IPS DF 19.7 (cell line): ENCODE measurements at places on chromosomes 5 and 9.

DNA sequence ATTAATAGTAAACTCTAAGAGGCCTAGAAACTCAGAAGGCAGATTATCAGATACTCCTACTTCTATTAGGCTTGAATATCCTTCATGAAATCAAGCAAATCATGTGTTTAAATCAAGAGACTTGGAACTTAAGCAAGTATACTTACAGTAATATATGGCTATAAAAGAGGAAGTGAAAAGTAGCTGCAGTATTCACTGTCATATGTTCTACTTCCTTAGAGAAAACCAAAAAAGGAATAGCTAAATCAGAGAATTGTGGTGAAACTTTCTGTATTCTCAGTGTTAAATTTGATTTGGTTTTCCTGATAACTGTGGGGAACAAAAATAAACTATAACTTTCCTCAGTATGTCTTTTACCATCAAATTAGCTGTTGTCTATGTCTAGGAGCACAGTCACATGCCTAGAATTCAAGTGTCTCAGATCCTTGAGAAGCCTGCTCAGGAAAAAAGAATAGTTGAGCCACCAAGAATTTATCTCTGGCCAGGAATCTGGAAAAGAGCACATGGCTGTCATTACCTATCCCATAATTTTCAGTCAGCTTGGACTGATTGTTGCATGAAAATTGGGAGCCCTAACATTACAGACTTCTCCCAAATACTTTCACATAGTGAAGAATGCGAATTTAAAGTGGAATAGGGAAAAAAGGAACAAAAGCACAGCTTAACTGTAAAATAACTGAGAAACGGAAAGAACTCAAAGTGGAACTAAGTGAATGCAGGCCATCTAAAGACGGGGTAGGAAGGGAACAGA, 1.7 kb downstream of the FKBP15 start:
- DNase-seq = no peak

GRCh38 chr5:36346896-36347690, 45.4 kb upstream of the RANBP3L start:
- DNase-seq = no peak

- DNase-seq = no peak
Observed at GRCh38 chr5:175381130-175381529, 62.9 kb downstream of the DRD1 start.

- no peak for DNase-seq
Observed at GRCh38 chr5:18032744-18033143, 398.5 kb downstream of the TAF11L14 start.

- DNase-seq = no peak
Observed at GRCh38 chr5:157431544-157432200, 28.3 kb upstream of the NIPAL4 start.

GRCh38 chr5:66596636-66597182, 516 bp downstream of the MAST4 start:
- DNase-seq = no peak

DNA sequence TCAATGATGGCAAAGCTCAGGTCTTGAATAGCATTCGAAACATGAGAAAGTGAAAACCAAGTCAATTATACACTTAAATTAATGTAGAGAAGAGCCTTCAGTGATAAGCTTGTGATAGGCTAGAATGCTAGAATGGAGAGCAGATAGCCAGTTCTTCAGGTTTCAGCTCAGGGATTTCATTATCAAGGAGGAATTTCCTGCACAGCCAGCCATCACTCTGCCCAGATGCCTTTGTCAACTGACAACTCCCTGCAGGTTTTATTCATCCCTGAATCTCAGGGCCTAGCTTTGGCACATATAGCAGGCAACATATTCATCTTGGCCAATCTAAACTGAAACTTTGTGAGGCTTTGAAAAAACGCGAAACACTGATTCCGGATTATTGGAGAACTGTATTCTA, 199.3 kb upstream of the CDH6 start:
- DNase-seq = no peak

GRCh38 chr9:36749461-36749860, 176.8 kb downstream of the MELK start:
- DNase-seq = no peak

GRCh38 chr5:143061161-143061945, 291.2 kb downstream of the ARHGAP26 start:
- DNase-seq = no peak

DNA sequence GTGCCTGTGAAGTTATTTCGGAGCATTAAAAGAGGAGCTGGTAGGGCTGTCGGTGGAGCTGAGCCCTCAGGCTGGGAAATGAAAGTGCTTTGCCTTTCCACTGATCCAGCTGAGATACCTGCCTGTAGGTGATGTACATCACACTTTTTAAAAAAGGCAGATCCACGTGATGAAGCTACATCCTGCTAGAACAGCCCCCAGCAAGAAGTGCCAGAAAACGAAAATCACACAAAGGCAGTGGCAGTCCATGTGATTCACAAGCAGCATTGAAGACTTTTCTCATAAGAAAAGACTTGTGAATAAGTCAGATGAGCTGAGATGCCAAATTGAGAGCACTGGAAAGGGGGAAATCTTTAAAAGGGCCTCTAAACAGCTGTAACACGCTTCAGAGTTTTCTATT, 765.1 kb downstream of the PTPRD start:
- no peak for DNase-seq

- DNase-seq = no peak
Observed at GRCh38 chr5:72243706-72244105, 76.3 kb downstream of the MRPS27 start.

DNA sequence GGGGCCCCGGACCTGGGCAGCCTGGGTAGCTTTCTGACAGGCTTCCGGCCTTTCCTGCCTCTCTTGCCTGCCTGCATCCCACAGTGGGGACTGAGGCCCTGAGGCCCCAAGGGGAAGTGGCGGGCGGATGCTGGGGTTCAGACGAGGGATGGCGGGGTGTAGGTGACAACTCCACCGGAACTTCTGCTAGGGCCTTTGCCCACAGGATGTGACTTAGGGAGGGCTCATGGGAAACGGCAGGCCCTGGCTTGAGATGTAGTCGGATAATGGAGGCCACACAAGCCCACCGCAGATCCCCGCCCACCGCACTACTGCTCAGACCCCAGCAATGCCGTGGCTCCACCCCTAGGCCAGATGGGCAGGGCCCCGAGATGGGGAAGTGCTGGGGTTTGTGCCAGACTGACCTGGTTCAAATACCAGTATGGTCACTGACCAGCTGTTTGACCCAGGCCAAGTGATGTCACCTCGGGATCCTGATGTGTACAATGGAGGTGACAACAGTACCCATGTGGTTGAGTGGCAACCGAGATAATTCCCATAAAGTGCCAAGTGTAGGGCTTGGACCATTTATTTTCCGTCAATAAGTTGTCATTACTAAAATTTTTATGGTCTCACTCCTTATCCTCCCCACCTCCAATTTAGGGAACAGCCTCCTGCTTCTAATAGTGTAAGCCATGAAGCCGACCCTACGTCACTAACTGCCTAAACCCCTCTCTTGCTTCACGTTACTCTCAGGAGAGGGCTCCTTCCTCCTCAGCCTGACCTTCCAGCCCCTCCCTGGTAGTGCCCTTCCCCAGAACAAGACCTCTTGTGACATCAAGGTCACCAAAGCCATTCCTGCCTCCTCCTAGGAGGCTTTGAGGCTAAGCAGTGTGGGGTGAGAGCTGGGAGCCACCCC, 2.5 kb upstream of the CDK9 start:
- no peak for DNase-seq

DNA sequence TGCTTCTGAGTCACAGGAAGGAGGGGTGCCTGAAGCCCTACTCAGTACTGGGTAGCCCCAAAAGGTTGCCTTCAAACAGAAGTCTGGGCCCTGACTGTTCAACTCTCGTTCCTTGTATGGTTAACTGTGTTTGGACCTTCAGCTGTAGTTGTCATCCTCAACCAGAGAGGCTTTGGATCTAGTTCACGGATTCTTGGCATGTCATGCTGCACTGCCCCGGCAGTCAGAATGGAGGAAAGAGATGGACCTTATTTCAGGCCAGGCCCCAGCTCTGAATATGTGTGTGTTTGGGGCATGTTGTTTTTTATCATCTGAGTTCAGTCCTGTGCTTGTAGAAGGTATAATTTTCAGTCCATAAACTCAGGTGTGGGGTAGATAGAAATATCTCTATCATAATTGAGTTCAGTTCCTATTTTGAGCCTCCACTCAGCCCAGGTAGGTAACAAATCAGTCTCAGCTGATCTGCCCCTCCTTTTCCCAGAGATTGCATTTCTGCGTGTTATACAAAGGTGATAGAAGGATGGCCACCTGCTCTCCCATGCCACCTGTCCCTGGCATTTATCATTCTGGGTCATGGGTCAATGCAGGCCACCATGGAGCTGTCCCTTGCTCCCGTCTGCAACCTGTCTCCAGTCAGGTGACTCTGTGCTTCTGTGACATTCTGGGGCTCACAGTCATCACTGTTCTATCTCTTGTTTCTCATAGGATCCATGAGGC, 127.5 kb upstream of the CPEB4 start:
- DNase-seq = no peak

DNA sequence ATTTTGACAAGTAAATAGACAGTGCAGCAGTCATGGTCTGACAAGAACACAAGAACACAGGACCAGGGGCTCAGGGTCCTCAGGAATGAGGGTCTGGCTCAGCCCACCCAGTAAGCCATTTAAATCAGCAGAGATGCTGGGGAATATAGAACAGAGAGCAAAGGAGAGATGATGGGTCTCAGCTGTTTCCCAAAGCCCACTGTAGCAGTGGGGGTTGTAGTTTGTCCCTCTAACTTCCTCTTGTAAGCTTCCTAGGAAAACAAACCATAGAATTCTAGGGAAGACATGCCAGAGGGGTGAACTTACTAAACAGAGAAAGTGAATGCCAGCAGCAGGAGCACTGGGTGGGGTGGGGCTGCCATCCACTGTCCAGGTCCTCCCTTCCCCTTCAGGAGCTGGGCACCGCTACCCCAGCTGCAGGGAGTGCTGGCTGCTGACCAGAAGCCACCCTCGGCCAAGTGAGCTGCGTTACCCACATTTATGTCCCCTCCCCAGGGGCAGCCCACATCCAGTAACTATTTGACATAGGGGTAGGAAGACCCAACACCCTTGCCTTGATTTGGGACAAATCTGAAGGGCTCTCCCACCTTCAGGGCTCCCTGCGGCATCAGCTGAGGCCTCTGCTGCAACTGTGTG, 41.6 kb downstream of the GABBR2 start:
- DNase-seq = no peak

- DNase-seq = no peak
Observed at GRCh38 chr5:1185629-1186350, 15.6 kb upstream of the SLC6A19 start.

GRCh38 chr5:78907255-78907891, 77.7 kb downstream of the ARSB start:
- DNase-seq = no peak

DNA sequence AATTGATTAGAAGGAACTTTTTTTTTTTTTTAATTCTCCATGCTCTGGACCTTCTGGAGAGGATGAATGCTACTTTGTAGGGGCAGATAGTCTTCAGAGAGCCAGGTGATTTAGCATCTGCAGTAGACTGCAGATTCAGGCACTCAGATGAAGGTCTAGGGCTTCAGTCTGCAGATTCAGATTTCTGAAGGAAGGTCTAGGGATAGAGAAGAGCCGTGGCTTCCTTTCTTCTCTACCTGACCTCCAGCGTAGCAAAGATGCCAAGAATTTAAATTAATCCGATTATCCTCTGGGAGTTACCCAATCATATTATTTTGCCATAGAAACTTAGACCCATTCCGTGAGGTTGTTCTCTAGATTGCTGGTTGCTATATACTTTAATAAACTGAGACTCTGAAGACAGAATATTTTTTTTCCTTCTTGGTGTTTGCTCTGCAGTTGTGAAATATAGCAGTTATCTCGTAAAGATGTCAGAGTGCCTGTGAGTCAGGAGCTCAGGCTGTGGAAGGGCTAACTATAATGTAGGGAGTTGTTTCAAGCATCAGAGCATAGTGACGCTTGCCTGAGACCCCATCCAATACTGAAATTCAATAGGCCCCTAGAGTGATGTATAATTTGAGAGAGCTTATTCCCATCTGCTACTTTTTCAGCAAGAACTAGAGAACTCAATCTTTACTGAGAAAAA, 132.7 kb upstream of the SLC12A2 start:
- no peak for DNase-seq

DNA sequence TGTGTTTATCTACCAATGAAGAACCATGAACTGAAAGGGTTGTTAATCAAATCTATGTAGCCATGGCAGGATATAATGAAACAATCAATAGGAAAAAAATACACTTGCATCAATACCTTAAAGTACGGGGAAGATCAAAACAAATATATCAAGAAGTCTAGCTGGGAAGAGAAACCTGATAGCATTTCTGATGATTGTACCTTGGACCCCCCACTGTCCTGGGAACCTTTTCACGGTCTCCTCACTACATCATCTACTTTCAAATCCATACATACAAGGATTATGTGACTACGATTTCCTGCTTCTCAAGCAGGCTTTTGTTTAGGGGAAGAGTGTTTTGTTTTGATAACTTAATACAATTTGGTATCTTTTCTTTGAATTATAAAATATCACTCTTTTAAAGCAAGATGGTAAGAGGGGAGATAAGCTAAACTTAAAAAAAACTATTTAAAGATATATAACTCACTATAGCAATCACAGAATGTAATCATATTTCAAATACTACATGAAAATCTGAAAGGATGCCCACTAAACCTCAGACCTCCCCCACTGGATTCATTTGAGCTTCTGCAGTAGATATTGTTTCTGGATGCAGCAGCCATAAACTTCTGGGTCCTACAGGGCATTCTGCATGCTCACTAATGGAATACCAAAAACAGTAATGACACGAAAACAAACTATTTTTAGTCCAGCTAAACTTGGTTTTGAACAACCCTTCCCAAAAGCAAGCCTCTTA, 8.0 kb downstream of the EBF1 start:
- DNase-seq = no peak

- DNase-seq = no peak
Observed at GRCh38 chr9:121556580-121556979, 56.9 kb upstream of the GGTA1 start.

GRCh38 chr9:602716-603115, 238.8 kb upstream of the DMRT1 start:
- no peak for DNase-seq

GRCh38 chr5:3886524-3887451, 291.2 kb downstream of the IRX1 start:
- no peak for DNase-seq

DNA sequence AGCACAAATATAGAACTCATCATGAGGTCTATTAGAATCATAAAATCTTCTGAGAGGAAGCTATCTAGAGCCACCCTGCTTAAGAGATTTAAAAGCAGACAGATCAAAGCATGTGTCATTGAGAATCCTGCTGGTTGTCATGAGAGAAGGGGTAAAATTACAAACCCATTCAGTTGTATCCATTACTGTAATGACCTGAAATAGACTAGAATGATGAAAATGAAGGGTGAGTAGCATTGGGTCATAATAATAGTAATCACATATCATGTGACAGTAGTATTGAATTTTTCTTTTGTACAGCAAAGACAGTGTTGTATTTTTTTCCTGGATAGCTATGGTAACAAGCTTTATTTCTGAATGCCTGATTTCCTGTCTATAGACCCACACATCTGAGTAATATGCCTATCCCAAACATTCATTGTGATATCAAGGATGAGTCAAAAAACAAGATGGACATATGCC, 149.0 kb downstream of the PDE4D start:
- no peak for DNase-seq
